ENCODE measurements at places on chromosomes 1 and 21.

DNA sequence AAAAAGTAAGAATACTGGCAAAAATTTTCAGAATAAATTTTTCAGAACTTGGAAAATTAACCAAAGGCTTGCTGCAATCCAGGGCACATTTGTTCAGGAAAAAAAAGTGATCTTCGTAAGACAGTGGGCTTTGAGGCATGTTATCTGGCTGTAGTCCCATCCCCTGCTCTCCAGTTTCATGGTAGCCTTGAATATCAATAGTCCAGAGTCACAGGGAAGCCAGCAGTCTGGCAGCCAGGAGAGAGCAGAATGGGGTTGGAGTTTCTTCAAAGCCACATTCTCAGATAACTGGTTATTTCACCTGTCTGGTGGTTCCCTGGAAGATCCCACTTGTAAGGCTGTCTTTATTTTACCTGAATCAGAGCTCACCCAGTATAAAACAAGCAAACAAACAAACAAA is 669.3 kb downstream of the MATN1 start:
- no peak for DNase-seq

- no peak for DNase-seq
Observed at GRCh38 chr1:58895082-58895481, 111.2 kb upstream of the JUN start.

DNA sequence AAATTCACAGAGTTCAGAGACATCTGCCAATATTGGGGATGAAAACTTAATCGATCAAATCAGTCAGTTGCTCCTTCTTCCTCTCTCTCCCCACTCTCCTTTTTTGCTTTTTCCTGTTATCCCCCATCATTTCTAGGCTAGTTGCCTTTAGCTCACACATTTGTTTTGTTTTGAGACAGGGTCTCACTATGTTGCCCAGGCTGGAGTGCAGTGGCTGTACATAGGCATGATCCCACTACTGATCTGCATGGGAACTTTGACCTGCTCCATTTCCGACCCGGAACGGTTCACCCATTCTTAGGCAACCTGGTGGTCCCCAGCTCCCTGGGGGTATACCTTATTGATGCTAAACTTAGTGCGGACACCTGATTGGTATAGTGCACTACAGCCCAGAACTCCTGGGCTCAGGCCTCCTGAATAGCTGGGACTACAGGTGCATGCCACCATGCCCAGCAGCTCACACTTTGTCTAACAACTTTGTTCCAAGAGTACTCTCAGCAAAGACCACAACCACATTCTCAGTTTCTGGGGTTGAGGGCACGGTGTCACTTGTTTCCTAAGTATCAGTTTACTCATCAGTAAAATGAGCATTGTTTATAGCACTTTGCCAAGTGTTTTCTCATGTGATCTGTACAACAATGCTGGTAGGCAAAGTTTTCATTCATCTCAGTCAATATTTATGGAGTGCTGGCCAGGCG is 6.7 kb upstream of the ELOA start:
- DNase-seq = no peak

DNA sequence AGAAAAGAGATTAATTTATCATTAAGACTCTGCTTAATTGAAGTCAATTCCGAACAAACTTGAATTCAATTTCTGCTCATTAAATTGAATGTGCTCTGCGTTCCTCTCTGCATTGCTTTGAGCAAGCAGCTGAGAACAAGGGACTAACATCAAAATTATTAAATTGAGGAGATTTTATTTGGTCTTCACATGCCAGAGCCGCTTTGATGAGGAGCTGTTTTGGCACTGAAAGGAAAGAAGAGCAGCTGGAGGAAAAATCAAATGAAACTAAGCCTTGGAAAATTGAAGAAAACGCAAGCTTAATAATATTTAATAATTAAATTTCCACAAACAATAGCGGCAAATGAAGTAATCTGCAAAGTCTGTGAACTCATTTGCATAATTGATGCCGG is 222.0 kb upstream of the PKN2 start:
- no peak for DNase-seq

GRCh38 chr1:7341145-7341905 is 429.8 kb upstream of the VAMP3 start:
- no peak for DNase-seq

DNA sequence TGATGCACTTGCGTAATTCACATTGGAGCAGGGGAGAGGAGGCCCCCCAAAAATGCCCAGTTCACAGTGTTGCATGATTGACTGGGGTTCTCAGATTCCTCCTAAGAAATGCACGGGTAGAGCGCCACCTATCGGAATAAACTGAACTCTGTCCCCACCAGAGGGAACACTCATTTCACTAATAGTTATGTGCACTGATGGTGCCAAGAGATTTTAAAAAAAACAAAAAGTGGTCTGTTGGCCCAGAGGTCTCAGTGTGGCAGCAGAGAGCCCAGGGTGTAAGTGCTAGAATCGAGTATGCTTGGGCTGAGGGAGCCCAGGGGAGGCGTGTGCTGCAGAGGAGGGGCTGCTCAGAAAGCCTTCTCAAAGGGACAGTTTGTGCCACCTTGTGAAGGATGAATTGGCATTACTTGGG is 6.9 kb downstream of the PINK1 start:
- DNase-seq = no peak

DNA sequence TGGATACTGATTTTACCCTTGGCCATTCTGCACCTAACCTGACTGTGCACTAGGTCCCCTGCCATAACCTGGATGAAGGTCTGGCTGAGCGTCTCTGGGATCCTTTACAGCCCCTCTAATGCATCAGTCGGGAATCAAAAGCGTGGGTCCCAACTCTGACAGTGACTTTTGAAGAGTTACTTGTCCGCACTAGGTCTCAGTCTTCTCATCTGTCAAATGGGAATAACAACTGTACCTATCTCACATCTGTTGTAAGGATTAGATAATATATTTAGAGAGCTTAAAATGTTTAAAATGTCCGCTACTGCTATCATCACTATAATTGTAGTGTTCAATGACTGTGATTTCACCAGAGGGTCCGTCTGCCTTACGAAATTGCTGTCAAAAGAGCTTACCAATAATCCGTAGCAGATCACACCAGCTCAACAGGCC is 746 bp downstream of the TADA1 start:
- DNase-seq = no peak

DNA sequence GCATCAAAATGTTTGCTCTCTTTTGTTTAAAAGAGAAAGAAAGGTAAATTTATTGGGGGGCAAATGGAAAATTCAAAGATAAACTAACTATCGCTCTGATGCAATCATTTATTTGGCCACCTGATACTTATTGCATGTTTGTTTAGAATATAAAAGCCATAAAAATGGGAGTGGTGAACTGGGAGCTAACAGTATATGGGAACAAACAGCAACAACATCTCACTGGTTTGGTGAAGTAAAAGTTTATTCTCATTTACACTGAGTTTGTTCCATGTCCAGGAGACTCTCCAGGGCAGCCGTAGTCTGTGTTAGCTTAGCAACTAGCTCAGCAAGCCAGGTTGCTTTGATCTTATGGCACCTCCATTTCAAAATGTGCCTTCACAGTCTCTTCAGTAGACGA is 20.4 kb downstream of the C4BPA start:
- DNase-seq = no peak

DNA sequence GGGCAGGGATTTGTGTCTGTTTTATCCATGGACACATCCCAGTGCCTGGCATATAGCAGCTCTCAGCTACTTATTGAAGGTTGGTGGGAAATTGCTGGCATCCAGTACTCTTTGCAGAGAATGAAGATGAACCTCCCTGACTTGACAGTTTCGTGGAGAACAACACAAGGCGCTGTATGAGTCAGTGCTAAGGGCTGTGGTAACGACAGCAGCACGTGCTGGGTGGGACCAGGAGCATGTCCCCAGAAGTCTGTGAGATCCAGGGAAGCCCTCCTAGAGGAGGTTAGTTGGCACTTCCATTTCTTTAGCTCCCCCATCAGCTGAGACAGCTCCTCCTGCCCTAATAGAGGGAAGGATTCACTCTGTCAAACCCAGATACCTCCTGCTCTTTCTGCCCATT is 25.9 kb upstream of the IL19 start:
- DNase-seq = no peak

GRCh38 chr1:20165522-20165951 is 20.4 kb upstream of the UBXN10 start:
- DNase-seq = no peak

- DNase-seq = peak; percentile 29
Observed at GRCh38 chr21:34022627-34023335, 50.6 kb upstream of the MRPS6 start.

GRCh38 chr1:227757781-227758180 is 22.5 kb downstream of the SNAP47 start:
- no peak for DNase-seq

DNA sequence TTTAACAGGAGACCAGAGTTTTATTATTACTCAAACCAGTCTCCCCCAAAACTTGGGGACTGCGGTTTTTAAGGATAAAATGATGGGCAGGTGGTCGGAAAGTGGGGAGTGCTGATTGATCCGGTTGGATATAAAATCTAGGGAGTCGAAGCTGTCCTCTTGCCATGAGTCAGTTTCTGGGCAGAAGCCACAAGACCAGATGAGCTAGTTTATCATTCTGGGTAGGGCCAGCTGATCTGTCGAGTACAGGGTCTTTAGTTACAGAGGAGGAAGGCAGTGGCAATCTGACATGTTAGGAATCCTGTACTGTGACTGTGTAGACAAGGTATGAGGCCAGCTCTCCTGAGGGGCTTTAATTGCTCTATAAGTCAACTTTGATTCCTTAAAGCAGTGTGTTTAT is 22.9 kb upstream of the FOXE3 start:
- DNase-seq = no peak

GRCh38 chr1:245579881-245580280 is 425.1 kb downstream of the KIF26B start:
- no peak for DNase-seq

DNA sequence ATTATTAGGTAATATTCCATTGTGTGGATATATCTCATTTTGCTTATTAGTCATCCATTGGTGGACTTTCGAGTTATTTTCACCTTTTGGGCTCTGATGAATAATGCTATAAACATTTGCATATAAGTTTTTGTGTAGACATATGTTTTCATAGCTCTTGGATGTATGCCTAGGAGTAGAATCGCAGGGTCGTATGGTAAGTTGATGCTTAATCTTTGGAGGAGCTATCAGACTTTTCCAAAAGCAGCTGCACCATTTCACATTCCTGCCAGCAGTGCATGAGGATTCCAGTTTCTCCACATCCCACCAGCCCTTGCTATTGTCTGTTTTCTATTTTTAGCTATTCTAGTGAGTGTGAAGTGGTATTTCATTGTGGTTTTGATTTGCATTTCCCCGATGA is 120.3 kb upstream of the TMEM51 start:
- no peak for DNase-seq

- no peak for DNase-seq
Observed at GRCh38 chr1:241473026-241473425, 46.5 kb downstream of the FH start.

- no peak for DNase-seq
Observed at GRCh38 chr1:27349784-27350662, 8.2 kb downstream of the SYTL1 start.

Measured in stimulated activated CD8-positive, alpha-beta memory T cell treated with anti-CD3 and anti-CD28 coated beads, Interleukin-12 subunit alpha, Interleukin-12 subunit beta, amount 100 ng/mL, for 4 hours (primary cell).